ENCODE measurements at places on chromosomes 7 and 10.

GRCh38 chr10:110304394-110304779 is 333 bp downstream of the SMNDC1 start:
- DNase-seq = no peak

GRCh38 chr10:22593026-22593425 is 121.4 kb downstream of the PIP4K2A start:
- no peak for DNase-seq

DNA sequence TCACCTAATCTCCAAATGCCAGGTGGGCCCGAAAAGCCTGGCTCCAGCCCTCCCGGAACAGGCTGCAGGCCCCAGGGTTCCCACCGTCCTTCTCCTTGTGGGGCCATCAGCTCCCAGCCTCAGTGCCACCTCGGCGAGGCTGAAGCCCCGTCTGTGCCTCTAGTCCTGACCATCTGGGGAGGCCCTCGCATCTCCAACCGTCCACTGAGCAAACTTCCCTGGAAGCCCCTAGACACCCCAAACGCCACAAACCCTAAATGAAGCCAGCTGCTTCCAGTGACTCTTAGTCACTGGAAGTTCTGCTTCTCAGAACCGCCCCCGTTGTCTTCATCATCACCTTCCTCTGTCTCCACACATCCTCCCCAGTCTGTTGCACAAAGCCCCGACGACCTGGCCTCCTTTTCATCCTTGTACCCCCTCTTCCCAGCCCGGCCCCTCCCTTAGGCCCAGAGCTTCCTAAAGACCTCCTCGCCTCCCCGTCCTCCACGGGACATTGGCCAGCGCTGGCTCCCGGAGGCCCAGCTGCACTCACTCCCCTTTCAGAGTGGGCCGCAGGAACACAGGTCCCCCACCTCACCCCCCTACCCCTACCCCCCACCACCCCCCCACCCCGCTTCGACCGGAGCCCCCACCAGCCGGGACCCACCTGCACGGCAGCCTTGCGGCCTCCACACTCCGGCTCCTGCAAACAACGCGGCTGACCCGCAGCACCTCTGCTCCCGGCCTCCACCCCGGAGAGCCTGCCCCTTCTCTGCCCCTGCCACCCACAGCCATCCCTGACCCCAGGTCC is 1.1 kb upstream of the DIP2C start:
- no peak for DNase-seq

- no peak for DNase-seq
These were observed 549 bp downstream of the CALY start for GRCh38 chr10:133336118-133336576.

DNA sequence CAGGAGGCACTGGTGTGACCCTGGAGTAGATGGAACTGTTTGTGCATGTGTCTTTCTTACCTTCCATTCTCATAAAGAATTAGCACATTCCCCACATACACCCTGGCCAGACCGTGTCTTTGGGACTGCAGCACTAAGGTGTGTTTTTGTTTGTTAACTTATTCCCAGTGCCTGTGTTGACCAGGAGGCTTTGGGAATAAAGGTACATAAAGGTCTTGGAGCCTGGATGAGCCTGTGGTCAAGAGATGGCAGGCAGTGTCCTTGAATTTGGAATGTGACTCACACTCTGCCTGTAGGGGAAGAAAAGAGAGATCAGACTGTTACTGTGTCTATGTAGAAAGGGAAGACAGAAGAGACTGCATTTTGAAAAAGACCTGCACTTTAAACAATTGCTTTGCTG is 137.6 kb downstream of the LYZL1 start:
- DNase-seq = no peak

- DNase-seq = no peak
These were observed 23.3 kb upstream of the PAPSS2 start for GRCh38 chr10:87636313-87636915.

DNA sequence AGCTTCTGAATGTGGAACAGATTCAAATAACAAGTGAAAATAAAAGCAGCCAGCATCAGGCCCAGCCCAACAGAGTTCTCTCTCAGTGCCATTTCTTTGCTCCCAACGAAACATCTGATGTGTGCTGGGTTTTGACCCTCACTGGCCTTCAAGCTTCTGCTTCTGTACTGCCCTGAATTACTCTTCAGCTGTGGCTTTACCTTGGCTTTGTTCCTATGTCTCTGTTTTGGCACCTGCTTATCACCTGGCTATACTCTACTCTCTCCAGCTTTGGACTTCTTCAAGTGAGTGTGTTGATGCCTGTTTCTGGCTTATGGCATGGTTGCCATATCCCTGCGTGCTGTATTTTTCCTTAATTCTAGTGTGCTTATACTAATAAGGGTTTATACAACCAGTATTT is 768.3 kb downstream of the SORCS1 start:
- no peak for DNase-seq

DNA sequence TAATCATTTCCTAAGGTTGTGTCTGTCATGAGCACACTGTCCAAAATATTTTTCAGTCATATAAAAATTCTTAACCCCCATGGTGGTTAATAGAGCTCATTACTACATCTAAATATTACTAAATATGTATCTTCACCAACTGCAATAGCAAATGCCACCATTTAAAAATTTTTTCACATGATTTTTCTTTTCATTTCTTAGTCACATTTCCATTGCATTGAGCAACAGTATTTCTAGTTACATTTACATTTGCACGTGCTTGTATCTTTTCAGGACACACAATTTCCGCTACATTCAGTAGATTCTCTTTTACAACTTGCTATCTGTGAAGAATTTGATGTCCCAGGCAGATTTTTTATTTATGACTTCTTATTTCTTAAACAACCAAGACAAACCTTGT is 5.2 kb upstream of the TAS2R40 start:
- no peak for DNase-seq

- DNase-seq = no peak
These were observed 10.5 kb upstream of the EDRF1 start for GRCh38 chr10:125708971-125709503.

DNA sequence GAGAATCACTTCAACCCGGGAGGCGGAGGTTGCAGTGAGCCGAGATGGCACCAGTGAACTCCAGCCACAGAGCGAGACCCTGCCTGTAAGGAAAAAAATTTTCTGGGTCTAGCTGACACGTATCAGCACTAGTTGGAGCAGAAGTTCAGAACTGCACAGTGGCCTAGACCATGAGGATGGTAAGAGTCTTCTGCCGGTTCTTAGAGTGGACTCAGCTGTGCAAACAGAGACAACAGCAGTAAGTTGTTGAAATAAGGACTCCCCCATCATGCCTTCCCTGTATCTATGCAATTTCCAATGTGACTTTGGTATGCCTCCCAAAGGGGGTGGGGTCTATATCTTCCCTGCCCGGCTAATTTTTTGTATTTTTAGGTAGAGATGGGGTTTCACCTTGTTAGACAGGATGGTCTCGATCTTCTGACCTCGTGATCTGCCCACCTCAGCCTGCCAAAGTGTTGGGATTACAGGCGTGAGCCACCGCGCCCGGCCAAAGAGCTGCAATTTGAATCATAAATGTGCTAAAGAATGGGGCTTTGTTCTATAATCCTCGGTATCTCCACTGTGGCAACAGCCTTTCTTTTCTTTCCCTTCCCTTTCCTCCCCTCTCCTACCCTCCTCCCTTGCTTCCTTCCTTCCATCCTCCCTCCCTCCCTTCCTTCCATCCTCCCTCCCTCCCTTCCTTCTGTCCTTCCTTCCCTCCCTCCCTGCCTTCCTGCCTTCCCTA is 14.5 kb upstream of the RNF216 start:
- no peak for DNase-seq

- DNase-seq = no peak
These were observed 895.1 kb upstream of the KCND2 start for GRCh38 chr7:119377861-119378260.

DNA sequence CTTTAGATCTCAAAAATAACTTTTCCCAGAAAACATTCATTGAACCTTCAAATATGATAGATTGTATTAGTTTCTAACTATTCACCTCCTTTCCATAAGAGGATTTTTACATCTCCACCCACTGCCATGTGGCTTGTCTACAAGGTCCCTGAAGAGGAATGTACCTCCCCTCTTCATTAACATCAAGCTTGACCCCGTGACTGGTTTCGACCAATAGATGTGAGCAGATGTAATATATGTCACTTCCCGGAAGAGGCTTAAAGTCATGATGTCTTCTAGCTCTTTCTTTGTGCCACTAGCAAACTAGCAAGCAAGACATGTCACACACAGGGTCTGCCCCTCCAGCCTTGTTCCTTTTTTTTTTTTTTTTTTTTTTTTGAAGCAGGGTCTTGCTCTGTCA is 6.9 kb downstream of the BAZ1B start:
- no peak for DNase-seq

- no peak for DNase-seq
These were observed 265.9 kb downstream of the SNX13 start for GRCh38 chr7:17674166-17674942.

DNA sequence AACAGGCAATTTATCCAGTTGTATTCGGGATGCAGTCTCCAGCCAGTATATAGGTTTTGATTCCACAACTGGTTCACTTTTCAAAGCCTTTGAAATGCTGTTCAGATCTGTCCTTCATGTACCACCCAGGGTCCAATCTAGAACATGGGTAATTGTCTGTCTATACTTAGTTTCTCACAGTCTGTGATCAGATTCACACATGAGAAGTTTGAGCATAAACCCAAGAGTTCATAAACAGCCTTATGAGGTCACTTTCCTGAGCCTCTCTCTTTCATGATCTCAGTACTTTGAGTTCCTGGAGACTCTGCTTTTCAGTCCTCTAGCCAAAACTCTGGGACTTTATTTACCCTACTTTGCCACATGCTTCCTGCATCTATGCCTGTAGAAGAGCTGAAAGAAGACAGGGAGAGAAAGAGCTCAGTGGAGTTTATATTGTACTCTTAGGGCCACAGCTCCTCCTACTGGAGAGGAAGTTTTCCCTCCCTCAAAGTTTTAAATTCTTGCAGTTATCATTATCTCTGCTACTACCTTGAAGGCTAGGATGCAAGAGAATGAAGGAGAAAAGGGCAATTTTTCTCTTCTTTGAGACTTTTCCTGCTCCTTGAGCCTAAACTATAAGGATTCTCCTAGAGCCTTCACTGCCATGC is 172.0 kb downstream of the ZEB1 start:
- DNase-seq = no peak

DNA sequence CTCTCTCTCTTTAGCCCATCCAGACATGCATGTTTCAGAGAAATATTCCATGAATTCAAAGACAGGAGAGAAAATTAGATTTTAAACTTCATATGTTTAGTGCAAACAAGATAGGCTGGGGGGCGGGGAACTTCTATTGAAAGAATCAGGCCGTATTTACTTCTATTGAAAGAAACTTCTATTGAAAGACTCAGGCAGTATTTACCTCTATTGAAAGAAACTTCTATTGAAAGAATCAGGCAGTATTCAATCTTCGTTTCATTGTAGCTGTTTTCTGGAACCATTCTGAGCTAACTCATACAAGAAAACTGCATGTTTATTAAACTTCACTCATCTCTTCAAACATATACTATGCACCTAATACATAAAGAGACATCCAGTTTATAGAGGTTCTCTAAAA is 123.1 kb downstream of the TYW1B start:
- DNase-seq = no peak

GRCh38 chr10:27399871-27400270 is 104.2 kb upstream of the RAB18 start:
- no peak for DNase-seq

DNA sequence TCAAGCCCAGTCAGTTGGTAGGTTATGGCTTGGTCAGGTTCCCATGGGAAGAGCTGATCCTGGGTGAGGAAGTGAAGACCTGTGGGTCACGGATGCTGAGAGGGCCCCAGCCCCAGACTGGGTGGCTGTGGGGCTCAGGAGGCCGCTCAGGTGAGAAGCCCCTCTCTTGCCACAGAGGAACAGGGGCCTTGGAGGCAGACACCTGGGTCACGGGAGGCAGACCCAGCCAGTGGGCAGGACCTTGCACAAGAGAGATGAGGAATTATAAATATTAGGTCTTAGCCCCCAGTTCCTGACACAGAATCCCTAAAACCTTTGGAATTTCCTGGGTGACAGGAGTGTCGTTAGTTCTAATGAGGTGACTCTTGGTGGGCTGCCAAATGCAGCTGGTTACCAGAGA is 10.6 kb upstream of the CRHR2 start:
- DNase-seq = no peak

DNA sequence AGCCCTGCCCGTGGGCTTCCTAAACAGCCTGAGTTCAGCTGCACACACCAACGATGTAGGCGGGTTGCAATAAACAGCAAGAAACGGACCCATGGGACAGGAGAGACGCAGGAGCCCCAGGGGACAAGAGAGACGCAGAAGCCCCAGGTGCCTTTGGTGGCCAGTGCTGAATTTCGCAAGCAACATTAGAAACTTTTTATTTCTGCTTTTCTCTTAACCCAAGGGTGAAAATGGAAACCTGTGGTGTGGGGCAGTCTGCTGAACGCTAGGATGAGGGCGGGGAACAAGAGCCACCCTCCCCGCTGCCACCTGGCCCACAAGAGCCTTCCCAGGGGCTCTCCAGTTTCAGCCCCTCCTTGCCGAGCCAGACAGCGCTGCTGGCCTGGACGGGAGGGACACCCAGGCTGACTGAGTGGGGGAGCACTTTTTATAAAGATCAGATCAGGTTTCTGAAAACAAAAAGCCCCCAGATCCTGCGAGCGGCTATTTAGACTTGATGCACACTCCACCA is 20.0 kb upstream of the GPR146 start:
- no peak for DNase-seq

- DNase-seq = no peak
These were observed 150.0 kb downstream of the SKAP2 start for GRCh38 chr7:26714438-26714837.

DNA sequence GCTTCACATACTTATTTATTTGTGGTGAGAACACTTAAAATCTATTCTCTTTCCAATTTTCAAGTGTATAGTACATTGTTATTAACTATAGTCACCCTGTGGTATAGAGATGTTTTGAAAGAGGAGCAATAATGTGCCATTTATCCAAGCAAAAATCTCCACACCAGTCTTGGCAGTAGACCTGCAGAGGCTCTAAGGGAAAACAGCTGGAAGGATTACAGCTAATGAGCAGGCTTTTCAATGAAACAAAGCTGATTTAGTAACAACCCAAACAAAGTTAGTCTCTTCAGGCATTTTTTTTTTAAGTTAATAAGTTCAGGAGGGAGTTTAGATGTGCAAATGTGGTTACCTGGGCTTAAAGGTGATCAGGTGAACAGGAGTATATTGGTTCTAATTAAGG is 101.9 kb downstream of the EVX1 start:
- DNase-seq = no peak

GRCh38 chr7:43039346-43039745 is 73.1 kb upstream of the HECW1 start:
- DNase-seq = no peak

GRCh38 chr10:56135828-56136227 is 225.2 kb downstream of the ZWINT start:
- DNase-seq = no peak

DNA sequence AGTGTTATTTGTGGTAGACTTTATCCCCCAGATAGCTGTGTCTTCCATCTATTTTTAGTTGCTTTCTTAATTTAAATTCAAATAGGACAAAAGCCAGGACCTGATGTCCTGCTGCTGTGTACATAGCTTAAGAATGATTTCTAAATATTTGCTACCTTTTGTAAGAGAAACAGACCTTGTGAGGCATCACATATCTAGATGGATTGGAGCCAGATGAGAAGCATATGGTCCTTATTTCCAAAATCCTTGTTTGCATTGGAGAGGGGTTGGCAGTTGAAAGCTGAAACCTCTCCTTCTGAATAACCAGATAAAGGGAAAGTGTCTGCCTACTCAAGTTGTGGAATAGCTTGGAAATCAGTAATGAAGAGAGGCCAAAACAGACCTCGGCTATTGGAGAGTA is 50.7 kb upstream of the AMPH start:
- DNase-seq = no peak

Data from stimulated activated CD4-positive, alpha-beta T cell treated with anti-CD3 and anti-CD28 coated beads, Interleukin-1b, Interleukin-23, amount 100 ng/mL, for 4 hours (primary cell).